ENCODE measurements at places on chromosomes 3 and 15.

DNA sequence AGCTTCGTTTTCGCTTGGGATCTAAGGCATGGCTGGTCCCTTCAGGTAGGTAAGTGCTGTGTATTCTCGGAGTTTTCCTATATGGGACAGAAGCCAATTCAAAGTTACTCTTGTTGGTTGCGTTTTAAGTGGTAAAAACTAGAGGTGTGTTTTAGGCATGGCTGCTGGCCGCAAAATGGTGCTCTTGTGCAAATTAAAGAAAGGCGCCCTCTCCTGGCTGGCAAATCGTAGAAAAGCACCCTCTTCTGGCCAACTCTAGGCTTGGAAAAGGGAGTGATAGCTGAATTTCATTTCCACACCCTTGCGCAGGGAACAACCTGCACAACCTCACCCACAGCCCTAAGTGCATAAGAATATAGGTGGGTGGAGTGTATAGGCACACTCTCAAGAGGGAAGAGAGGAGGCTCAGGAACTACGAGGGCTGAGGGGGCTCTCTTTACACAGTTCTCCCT, 23.5 kb downstream of the DRD3 start:
- DNase-seq: peak; percentile 26

- no peak for DNase-seq
These were observed 398.8 kb downstream of the MECOM start for GRCh38 chr3:169264711-169265110.

GRCh38 chr15:93223803-93224202, 134.8 kb upstream of the RGMA start:
- DNase-seq: no peak

DNA sequence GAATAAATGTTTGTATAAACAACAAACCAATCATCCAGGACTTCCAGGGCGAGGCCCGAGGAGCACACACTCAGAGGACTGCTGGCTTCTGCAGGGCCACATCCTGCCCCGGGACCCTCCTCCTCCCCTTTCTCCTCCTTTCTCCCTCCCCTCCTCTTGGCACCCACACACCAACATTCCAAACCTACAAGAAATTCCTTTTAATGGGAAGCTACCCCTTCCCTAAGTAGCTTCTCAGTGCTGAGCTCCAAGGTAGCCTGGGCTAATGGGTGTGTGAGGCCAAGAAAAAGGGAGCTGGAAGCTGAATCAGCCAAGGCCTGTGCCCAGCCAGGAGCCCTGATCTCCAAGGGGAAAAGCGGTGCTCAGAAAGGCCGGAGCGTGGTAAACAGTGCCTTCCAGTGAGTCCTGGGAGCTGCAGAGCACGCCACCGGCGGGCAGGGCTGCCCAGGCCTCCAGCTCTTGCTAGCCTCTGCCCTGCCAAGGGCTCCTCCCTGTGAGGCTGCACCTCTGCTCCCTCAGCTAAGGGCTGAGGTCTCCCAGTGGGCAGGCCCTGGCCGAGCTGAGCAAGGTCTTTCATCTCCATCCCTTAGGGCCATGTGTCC, 3.9 kb downstream of the ITIH3 start:
- DNase-seq: no peak

DNA sequence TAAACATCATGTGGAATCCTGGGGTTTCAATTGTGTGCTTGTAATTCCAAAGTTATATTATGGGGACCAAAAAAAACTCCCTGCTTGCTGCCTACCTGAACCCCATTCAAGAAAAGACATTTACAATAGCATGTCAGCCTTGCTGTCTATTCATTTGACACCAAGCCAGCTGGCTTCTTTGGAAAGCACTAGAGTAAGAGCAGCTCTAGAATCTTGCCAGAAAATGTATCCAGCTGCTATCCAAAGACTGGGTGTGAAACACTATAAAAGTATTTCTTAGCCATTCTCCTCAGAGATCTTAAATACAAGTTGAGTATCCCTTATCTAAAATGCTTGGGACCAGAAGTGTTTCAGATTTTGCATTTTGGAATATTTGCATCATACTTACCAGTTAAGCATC, 87.4 kb downstream of the RAD18 start:
- no peak for DNase-seq

GRCh38 chr3:111802700-111803099, 56.4 kb upstream of the PHLDB2 start:
- no peak for DNase-seq

- no peak for DNase-seq
These were observed 638.8 kb upstream of the CFAP20DC start for GRCh38 chr3:59688636-59689035.

- no peak for DNase-seq
These were observed 45.5 kb downstream of the DENND6A start for GRCh38 chr3:57647292-57647940.

DNA sequence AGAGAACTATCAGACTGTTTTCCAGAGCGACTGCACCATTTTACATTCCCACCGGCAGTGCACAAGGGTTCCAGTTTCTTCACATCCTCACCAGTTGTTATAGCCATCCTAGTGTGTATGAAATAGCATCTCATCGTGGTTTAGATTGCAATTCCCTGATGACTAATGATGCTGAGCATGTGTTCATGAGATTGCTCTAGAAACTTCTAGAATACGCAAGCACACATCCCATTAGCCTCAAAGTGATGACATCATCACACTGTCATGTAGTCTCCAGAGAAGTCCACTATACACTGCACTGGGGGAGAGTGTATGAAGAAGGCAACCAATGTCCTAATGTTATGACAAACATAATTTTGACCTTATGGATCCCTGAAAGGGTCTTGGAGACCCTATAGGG, 30.1 kb downstream of the FBLN2 start:
- no peak for DNase-seq

- no peak for DNase-seq
These were observed 393.1 kb upstream of the ATP11B start for GRCh38 chr3:182399978-182400737.

DNA sequence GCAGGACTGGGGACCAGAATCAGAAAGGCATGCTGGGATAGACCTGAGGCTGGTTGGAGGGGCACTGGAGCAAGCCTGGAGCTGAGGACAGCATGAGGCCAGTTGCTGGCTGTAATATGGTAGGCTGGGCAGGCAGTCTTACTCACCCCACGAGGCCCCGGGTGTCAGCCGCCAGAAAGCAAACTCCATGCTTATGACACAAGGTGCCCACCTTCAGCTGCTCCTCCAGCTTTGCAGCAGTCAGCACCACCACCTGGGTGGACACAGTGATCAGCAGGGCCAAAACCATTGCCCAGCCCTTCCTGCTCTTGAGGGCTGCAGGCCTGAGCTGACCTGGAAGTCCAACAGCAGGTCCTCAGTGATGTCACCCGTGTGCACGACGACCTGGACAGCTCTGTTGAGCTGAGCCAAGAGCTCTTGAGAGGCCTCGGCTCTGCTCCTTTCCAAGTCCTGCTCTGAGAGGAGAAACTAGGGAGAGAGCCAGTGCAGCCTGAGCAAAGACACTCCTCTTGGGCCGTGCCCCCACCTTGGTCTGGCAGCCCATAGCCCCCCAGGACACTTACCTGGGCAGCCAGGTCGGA, 747 bp downstream of the UBA7 start:
- no peak for DNase-seq

DNA sequence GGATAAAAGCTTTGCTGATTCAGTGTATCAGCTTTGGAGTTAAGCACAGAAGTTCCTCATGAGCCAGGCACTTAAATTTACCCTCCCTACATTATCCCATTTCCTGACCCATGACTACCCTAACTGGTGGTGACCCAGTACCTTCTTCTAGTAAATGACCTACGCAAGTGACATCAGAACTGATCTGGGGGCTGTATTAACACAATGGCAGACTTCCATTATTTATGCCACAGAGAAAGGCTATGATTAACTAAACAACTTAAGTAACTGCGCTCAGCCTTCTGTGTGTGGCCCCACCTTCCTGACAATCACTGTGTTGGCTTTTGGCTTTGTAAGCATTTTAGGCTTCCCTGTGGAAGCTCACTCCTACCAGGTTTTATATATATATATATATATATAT, 1.9 kb downstream of the MB21D2 start:
- no peak for DNase-seq

- DNase-seq: no peak
These were observed 641.2 kb upstream of the ARRDC4 start for GRCh38 chr15:97319291-97319690.

GRCh38 chr15:93289941-93290617, 201.1 kb upstream of the RGMA start:
- no peak for DNase-seq

GRCh38 chr15:70095408-70096214, 2.1 kb downstream of the TLE3 start:
- peak; percentile 28 for DNase-seq

GRCh38 chr3:48931944-48932580, 13.4 kb downstream of the ARIH2 start:
- no peak for DNase-seq

GRCh38 chr3:149362366-149362765, 15.1 kb downstream of the TM4SF1 start:
- DNase-seq: no peak

DNA sequence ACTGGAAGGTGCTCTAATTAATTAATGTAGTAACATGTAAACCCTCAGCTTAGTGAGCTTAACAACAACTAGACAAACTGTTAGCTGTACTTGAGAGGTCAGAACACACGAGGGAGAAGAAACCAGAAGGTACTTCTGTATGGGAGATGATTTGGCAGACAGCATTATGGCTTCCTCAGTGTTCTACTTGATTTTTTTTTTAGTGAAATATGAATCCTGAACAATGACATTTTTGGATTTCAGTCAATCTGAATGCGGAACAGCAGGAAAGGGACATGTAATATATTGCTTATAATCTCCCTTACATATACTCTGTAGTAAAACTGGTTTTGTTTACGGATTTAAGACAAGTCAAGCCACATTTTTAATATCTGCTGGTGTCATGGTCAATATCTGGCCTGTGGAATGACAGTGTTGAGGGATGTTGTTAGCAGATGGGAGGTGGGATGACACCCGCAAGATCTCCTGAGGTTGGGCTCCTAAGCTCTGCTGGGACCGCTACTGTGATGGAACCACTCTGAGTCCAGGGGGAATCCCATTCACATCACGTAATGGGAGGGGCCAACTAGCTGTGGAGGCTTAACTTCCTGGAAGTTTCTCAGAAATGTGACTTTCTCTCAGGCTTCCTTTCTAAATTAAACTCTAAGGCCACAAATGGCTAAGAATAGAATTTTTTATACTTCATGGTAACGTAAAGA, 18.7 kb downstream of the TNFAIP8L3 start:
- no peak for DNase-seq

DNA sequence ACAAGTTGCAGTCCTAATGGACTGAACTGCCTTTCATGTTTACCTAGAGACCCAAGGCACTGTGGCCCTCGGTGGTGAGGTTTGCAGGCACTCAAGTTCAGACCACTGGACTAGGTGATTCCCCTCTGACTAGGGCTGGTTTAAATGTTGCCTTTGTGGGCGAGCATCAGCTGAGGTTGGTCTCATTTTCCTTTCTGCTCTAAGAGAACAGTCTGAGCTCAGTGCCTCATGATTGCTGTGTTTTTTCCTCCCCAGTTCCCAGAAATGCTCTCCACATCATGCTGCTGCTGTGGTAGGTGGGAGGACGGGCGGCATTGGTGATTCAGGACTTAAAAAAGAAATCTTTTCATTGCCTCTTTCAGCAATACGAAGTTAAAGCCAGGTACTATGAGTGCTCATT, 237.2 kb downstream of the MBNL1 start:
- peak; percentile 5 for DNase-seq

GRCh38 chr3:12970684-12971083, 102.5 kb downstream of the IQSEC1 start:
- DNase-seq: no peak

- DNase-seq: no peak
These were observed 989.0 kb downstream of the TBL1XR1 start for GRCh38 chr3:176208283-176208682.

GRCh38 chr3:100500320-100500880, 8.0 kb downstream of the TMEM45A start:
- no peak for DNase-seq

DNA sequence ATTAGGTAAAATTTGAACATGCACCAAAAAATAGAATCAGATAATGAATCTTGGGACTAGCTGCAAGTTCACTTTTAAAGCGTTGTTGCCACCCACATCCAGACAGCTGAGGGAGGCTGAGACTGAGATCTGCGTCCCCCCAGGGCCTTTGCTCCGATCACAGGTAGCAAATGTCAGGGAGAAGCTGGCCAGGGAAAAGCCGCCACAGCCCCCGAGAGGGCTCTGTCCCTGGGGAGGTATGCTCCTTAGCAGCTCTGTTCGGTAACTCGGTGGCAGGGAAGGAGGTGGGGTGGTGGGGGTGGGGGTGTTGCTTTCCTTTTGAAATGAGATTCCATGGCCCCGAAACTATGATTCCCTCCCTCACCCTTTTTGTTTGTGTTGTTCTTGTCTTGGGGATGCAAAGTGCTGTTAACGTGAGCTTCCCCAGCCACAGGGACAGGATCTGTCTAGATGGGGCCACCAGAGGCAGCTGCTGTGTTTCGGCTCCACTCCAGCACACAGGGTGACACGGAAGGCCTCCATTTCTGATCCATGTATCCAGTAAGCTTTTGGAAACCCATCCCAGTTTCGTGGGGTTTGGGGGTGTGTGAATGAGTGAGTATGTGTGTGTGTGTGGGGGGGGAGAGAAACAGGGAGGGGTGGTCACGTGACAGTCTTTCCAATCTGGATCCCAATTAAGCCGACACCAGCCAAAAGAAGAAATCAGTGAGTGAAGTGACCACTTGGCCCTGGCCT, 1.1 kb upstream of the MINAR1 start:
- DNase-seq: no peak

DNA sequence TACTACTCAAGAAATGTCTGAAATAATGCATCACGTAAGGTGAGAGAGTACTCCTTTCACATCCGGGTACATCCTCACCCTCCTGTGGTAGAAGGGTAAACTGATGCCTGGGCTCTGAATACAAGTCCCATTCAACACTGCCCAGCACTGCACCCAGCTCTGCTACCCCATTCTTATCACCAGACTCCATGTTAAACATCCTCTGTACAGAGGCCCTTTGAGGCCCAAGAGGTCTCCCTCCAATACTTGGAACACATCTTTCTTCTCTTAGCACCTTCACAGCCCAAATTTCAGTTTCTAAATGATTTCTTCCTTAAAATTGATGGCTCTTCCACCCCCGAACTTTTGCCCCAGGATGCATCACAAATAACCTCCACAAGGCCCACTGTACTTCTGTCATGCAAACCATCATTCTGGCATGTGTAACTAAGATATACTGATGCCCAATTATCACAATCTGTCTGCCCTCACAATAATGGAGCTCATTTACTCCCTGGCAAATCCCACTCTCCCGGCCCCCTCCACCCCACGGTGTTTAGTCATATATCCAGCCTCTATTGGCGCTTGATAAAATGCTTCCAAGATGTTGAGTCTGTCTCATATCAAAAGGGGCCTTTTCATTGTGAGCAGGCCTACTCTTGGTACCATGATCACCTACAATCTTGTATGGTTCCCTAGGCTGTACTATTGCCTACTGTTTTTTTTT, 12.6 kb upstream of the GPX1 start:
- no peak for DNase-seq

- DNase-seq: no peak
These were observed 1085.6 kb upstream of the CFAP20DC start for GRCh38 chr3:60135474-60135873.

- no peak for DNase-seq
These were observed 135.5 kb upstream of the TTC14 start for GRCh38 chr3:180466401-180467011.

- DNase-seq: no peak
These were observed 340.8 kb downstream of the LRRC3B start for GRCh38 chr3:26963361-26963743.

Measured in stimulated activated CD4-positive, alpha-beta T cell treated with anti-CD3 and anti-CD28 coated beads, Interleukin-2, amount 100 ng/mL, for 48 hours (primary cell).